ENCODE measurements at places on chromosomes 11 and 22.

DNA sequence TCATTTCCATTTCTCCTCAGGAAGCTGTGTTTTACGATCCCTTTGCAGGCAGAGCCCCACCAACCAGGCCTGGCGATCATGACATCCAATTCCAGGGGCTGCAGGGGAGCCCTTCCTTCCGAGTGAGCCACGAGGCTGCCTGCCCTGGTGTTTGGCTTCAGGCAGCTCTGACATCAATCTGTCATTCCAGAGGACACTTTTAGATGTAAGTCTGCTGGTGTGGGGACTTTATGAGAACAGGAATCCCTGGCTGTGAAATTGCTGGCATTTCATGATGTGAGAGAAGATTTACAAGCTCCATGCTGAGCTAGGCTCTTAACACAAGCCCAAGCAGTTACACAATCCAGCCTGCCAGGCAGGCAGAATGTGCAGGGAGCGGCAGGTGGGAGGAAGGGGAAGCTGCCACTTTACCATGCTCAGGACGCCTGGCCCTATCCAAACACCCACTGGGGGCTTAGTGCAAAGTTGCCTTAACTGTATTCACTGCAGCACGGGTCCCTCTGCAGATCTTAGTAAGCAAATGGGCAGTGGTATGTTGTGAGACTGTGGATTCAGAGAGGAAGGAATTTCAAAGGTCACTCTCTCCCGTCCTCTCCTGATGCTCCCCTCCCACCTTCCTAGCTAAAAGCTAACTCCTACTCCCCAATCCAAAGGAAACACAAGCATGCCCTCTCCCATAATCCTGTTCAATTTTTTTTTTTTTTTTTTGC lies 43.4 kb upstream of the MICAL2 start:
- DNase-seq, result no peak

DNA sequence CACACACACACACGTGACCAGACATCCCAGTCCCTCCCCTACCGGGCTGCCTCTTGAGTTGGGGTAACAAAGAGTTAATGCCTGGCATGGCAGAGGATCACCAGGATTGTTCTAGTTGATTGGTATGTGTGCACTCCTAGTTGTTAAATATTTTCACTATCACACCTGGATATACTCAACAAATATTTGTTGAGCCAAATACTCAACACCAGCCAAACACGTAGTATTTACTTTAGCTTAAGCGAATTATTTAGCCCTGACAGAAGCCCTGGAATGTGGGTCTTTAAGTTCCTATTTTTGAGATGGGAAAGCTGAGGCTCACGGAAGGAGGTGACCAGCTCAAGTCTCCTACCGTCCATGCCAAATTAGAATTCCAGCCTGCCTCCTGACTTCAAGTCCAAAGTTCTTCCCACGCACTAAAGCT lies 10.5 kb downstream of the CD3E start:
- DNase-seq, result no peak

- no peak for DNase-seq
Observed at GRCh38 chr11:74280494-74280893, 30.9 kb downstream of the P4HA3 start.

- no peak for DNase-seq
Observed at GRCh38 chr11:35709376-35709775, 46.8 kb downstream of the TRIM44 start.

GRCh38 chr22:42905702-42906183 lies 48.7 kb upstream of the ARFGAP3 start:
- DNase-seq, result no peak

DNA sequence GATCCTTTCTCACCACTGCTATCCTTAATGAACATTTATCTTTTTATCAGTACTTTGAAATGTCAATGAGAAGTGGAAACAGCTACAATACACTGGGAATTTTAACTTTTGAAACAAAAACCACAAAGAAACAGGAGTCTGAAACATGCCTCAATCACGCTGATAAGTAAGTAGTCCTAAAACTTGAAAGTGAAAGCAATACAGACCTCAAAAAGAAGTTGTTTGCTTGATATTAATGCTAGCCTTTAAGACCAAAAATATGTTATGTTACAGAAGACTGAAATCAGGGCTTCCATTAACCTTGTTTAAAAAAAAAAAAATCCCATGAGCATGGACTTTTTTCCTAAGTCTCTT lies 21.3 kb downstream of the PHF21A start:
- no peak for DNase-seq

DNA sequence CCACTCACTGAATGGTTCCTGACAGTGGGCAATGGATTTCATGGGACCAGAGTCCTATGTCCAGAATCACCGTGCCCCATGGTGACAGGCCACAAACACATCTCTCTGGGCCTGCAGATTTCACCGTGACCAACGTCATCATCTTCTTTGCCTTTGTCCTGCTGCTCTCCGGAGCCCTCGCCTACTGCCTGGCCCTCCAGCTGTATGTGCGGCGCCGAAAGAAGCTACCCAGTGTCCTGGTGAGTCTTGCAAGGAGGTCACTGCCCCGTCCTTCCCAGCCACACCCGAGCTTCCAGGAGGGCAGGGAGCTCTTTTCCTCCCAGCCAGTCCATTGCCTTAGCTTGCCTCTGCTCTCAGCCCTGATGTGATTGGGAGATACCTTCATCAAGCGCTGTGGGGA lies 9.3 kb downstream of the IL10RA start:
- DNase-seq, result no peak

- no peak for DNase-seq
Observed at GRCh38 chr22:22048981-22049531, 66.5 kb upstream of the TOP3B start.

All from germinal center (tissue), 1 donor.